Camera-type eye (tissue), 1 donor: ENCODE measurements at places on chromosomes 6 and 20. TPM values are rescaled to one million over a fixed set of nuclear protein-coding genes. Genes with fewer than 3 reads are reported as not detected.

The KCNK16 gene
- total RNA-seq, result not detected

The DYNLT2 gene
- 6.4 TPM for total RNA-seq

The UBE2C gene
- 15.3 TPM for total RNA-seq

The ZNFX1 gene
- total RNA-seq, result 26.5 TPM

The BPI gene
- 2.4 TPM for total RNA-seq

The TCF15 gene
- total RNA-seq, result 0.44 TPM

The MYL9 gene
- total RNA-seq, result 15.0 TPM

The TRIM39 gene
- total RNA-seq, result 11.2 TPM

The GPR63 gene
- 5.6 TPM for total RNA-seq

The SRMS gene
- not detected for total RNA-seq

The NRN1 gene
- 23.0 TPM for total RNA-seq

The RBM24 gene
- total RNA-seq, result 56.3 TPM

The SLC12A5 gene
- 31.2 TPM for total RNA-seq

The DST gene
- total RNA-seq, result 760 TPM

The AURKA gene
- 9.7 TPM for total RNA-seq

The CDSN gene
- not detected for total RNA-seq

The BMP7 gene
- 29.6 TPM for total RNA-seq

The WFDC13 gene
- total RNA-seq, result not detected

The WFDC10B gene
- total RNA-seq, result not detected

The RAD21L1 gene
- total RNA-seq, result 0.38 TPM

The ESR1 gene
- 0.60 TPM for total RNA-seq

The LCA5 gene
- 34.3 TPM for total RNA-seq

The RIPOR2 gene
- 23.1 TPM for total RNA-seq

The TRIM15 gene
- not detected for total RNA-seq

The FKBP5 gene
- total RNA-seq, result 12.7 TPM

The KIF6 gene
- 6.2 TPM for total RNA-seq

The OXT gene
- not detected for total RNA-seq
